Left cardiac atrium (tissue), 4 donors: ENCODE measurements at places on chromosomes 2 and 18. TPM values are rescaled to one million over a fixed set of nuclear protein-coding genes. Genes with fewer than 3 reads are reported as not detected.

The POMC gene
- total RNA-seq = 5.3 TPM

The SERPINB13 gene
- not detected for total RNA-seq

The ST8SIA5 gene
- total RNA-seq = 5.2 TPM

The REG3A gene
- total RNA-seq = not detected

The CYP26B1 gene
- total RNA-seq = 8.5 TPM

The CRYGC gene
- not detected for total RNA-seq

The NOSTRIN gene
- total RNA-seq = 37.6 TPM

The FOXD4L1 gene
- total RNA-seq = not detected

The SNORC gene
- total RNA-seq = 0.77 TPM

The GTF2A1L gene
- total RNA-seq = not detected

The PRKAG3 gene
- total RNA-seq = 0.10 TPM

The CABLES1 gene
- 6.6 TPM for total RNA-seq

The ANKAR gene
- total RNA-seq = 7.7 TPM

The CCDC195 gene
- not detected for total RNA-seq

The CNDP1 gene
- not detected for total RNA-seq

The MOGAT1 gene
- 0.50 TPM for total RNA-seq

The ORMDL1 gene
- total RNA-seq = 40.2 TPM

The PTCD3 gene
- total RNA-seq = 124 TPM

The C18orf54 gene
- 0.68 TPM for total RNA-seq

The UGT1A4 gene
- total RNA-seq = not detected

The GPBAR1 gene
- 6.6 TPM for total RNA-seq

The TMEM163 gene
- total RNA-seq = 11.6 TPM

The ANO7 gene
- total RNA-seq = 1.2 TPM

The SOWAHC gene
- total RNA-seq = 3.2 TPM

The LOXL3 gene
- total RNA-seq = 4.1 TPM

The CAPN13 gene
- not detected for total RNA-seq

The ATOH8 gene
- total RNA-seq = 23.4 TPM

The NYAP2 gene
- total RNA-seq = not detected

The SMC6 gene
- total RNA-seq = 12.8 TPM

The SLC16A14 gene
- 2.0 TPM for total RNA-seq

The GAL3ST2 gene
- 0.44 TPM for total RNA-seq

The PID1 gene
- 11.3 TPM for total RNA-seq

The YWHAQ gene
- total RNA-seq = 207 TPM

The DSG2 gene
- 47.5 TPM for total RNA-seq

The SLC9A4 gene
- not detected for total RNA-seq

The TRIM43 gene
- not detected for total RNA-seq

The KCNJ3 gene
- total RNA-seq = 27.5 TPM

The FBLN7 gene
- total RNA-seq = 2.3 TPM

The MAP4K4 gene
- 59.5 TPM for total RNA-seq

The TMX3 gene
- 24.4 TPM for total RNA-seq

The TOGARAM2 gene
- 24.8 TPM for total RNA-seq

The RNF144A gene
- total RNA-seq = 4.4 TPM
